Memory B cell (primary cell): ENCODE measurements at places on chromosomes 7 and 10.

GRCh38 chr7:38728145-38728544 lies 97.0 kb upstream of the AMPH start:
- DNase-seq, result no peak

DNA sequence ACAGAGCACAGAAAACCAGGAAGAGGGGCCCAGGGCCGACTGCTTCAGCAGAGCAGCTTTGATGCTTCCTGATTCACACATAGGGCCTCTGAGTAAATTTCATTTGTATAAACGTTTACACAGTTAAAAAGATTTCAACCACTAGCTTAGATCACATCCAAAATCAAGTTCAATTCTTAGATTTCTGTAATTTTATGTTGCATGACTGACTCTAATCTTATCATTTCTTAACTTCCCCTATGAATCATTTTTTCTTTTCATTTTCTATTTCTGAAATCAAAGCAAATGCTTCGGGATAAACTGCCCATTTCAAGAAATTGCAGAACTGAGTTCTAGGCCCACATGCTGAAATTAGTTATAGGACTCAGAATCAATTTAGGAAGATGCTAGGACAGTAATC lies 224.7 kb downstream of the INHBA start:
- no peak for DNase-seq

DNA sequence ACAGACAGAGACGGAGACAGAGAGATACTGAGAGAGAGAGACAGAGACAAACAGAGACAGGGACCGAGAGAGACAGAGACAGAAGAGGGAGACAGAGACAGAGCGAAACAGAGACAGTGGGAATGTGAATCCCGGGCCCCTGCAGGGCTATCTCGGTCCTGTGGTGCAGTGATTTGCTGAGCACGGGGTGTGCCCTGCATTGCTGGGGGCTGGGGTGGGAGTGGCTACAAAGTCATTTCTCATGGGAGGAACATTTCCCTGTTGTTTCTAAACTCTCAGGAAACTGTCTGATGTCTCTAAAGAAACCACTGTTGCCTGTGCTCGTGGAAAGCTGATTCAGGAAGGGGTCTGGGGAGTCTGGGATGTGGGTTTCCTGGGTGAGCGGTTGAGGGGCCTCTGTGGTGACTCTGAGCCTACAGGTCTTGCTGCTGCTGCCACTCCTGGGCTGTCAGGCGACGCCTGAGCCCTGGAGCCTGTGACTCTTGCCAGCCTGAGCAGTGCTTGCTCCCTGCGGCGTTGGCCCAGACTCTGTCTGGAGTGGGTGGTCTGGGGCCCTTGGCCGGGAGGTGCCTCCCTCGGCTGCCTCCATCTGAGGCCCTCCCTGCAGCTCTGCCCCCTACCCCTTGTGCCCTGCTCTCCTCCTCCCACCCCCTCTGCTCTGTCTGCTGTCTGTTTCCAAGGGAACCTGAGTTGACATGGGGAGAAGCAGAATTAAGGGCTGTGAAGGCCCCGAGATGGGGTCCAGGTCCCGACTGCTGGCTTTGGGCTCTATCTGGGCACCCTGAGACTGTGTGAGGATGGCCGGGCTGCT lies 292.0 kb downstream of the WDR37 start:
- DNase-seq, result no peak

DNA sequence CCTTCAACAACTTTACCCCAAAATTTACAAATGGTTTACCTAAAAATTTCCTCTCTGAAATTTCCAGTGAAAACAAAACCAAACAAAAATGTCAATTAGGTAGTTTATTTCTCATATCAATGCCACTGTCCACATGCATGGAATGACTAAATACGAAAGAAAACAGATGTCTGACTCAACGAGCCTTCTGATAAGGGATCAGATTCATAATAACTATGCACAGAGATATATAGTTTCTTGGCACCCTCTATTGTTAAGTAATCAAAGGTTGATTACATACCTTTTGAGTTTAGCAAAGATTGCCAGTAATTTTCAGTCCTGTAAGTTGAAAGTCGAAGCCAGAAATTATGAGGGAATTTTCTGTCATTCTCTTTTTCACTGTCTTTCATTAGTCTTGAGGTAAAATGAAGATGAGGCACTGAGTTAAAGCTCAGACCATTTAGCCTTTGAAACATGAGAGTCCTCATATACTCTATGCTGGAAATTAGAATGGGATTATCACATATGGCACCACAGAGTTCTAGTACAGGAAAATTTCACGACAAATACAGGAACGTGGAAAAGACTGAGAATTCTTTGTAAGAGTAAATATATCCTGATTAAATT lies 519.1 kb upstream of the ANKRD30A start:
- no peak for DNase-seq

DNA sequence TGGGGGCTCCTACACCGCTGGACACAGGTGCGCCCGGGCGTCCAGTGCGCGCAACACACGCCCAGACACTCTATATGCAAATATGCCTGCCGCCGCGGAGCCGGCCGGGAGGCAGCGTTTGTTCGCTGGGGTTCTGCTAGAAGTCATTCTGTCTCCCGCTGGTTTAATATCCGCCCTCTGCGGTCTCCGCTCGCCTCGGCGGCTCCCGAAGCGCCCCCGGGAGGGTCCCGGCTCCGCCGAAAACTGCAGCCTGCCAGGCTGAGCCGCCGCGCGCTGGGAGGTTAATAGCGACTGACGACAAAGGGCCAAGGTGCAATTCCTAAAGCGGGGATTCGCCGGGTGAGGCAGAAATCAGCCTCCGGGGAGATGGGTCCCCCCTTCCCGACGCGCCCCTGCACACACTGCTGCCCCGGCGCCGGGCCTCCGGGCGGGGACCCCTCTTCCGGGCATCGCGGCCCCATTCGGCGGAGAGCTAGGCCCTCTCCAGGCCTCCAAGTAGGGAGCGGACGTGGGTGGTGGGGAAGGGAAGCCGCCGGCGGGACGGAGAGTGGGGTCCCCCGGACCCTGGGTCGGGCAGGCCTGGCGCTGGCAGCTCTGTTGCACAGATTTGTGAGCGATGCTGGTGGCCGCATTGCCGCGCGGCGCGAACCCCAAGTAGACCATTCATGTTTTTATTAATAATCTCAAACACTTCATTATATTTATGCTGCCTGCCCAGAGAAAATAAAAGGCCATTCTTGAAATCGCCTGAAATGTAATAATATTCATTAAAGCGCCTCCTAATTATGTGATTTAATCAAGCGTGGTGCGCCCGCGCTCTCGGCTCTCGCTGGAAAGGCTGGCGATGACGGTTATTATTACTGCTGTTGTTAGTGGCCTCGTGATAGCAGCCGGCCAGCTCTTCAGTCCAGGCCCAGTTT lies 9.1 kb downstream of the EN2 start:
- peak; percentile 53 for DNase-seq

- no peak for DNase-seq
These were observed 6.5 kb downstream of the UNCX start for GRCh38 chr7:1238931-1239802.

GRCh38 chr10:131166486-131166885 lies 145.0 kb downstream of the TCERG1L start:
- DNase-seq, result no peak

- DNase-seq, result no peak
These were observed 177.2 kb downstream of the BUB3 start for GRCh38 chr10:123331438-123331837.

DNA sequence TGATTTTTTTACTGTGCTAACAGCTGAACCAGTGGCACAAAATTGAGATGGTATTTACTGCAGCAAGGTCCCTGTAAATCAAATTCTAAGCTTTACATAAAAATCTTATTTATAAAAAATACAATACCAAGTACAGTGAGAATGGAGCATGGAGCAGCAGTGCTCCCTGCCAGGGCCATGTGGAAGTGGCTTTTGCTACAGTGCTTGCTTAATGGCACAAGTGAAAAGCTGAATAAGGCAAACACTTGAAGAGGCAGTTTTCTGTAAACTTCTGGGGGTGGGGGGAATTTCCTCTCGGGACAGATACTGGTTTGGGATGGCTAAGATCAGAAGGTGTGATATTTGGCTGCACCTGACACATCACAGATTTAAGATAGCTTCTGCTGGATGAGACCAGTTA lies 27.5 kb downstream of the AP3M1 start:
- no peak for DNase-seq

DNA sequence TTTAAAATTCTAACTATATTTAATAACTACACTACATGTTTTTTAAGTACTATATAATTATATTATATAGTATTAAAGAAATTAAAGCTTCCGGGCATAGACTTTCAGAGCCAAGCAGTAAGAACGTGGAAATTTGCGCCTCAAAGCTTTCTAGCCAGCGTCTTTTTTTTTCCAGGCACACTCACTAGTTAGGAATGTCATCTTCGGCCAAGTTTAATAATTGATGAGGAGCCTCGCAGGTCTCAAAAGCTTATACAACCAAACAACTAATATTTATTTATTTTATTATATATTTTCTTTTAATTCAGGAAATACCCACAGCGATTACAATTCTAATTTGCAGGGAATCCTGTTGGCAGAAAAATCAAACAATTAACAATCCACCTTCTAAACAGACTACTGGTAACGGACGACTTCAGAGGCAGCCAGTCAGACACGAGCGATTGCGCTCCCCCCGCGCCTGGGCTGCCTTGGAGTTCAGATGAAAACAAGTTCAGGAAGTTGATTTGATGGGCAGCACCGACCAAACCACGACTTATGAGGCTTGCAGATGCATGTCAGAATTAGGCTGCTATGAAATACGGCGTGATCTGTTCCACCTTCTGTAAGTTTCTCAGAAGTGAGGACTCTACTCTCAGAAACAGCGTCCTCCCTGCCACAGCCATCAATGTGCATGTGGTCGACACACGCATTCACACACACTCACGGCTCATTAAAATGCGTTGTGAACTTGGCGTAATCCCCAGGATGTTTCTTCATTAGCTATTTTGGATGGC lies 431.8 kb upstream of the MGMT start:
- no peak for DNase-seq

GRCh38 chr7:85019778-85020177 lies 167.1 kb downstream of the SEMA3D start:
- DNase-seq, result no peak

- DNase-seq, result peak; percentile 26
These were observed 520 bp downstream of the ELAPOR2 start for GRCh38 chr7:87058744-87059524.

DNA sequence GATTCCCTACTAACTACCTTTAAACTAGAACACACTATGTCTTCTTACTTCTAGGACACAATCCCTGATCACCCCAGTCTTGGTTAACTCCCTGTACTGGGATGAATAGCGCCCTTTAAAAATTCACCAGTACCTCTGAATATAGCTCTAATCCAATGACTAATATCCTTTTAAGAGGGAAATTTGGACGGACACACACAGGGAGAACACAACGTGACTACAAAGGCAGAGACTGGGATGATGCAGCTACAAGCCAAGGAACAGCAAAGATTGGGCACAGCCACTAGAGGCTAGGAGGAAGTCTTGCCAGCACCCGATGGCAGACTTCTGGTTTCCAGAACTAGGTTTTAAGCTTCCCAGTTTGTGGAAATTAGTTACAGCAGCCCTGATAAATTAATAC lies 81.4 kb downstream of the MALSU1 start:
- no peak for DNase-seq

GRCh38 chr10:111875725-111876124 lies 307.8 kb downstream of the GPAM start:
- DNase-seq, result no peak

GRCh38 chr7:157708919-157709295 lies 372.1 kb downstream of the DNAJB6 start:
- no peak for DNase-seq
